Activated T-cell treated with anti-CD3 and anti-CD28 coated beads, Interleukin-2, amount 50 U/mL, for 4 hours (primary cell): ENCODE measurements at places on chromosomes 2 and 18. TPM values are rescaled to one million over a fixed set of nuclear protein-coding genes. Genes with fewer than 3 reads are reported as not detected.

DNA sequence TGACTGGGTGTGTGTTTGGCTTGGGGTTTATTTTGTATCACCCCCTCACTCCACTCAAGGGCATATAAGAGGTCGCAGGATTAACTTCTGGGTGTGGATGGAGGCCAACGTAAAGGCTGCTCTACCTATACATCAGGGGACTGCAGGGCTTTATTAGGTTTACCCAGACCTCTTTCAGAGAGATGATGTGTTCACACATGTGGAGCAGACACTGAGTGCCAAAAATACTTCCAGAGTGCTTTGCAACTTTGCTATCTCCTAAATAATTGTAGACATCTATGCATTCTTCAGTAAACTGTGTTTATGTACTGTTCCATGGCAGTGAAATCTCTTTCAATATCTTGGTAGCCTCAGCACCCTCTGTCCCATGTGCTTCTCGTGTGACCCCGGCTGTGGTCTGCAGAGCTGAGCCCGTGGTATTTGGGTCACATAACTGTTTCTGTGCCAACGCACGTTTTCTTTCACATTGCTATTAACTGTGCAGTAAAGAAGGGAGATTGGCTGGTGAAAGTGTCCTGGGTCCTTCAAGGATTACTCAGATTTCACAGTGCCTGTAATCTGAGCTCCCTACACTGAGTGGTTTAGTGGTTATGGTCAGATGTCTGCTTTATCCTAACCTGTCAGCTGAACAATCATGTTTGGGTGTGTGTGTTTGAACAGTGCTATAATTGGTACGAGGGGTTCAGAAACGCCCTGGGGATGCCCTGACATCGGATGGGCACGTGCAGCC lies 208.1 kb downstream of the VAPA start:
- no peak for DNase-seq

DNA sequence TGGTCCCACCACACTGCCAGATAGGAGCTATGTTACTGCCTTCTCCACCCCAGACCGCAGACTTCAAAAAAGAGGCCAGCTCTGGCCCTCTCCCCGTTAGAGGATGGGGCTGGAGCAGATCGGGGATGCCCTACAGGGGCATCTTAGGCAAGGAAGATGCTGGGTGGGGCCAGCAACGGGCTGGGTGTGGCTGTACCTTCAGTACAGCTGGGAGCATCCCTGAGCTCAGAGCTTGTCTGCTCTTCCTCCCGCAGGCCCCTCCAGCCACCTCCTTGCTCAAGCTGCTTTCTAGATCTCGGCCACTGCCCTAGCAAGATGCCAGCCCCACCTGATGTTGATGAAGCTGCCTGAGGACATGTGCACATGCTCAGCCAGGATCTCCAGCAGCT lies 9.8 kb downstream of the PTPRN start:
- DNase-seq, result no peak

GRCh38 chr2:134689315-134689714 lies 29.5 kb downstream of the TMEM163 start:
- DNase-seq, result no peak

The UGT1A7 gene
- not detected for total RNA-seq

The TWIST2 gene
- not detected for total RNA-seq

- DNase-seq, result no peak
These were observed 115.7 kb downstream of the CMPK2 start for GRCh38 chr2:6749962-6750361.

The FBXO36 gene
- total RNA-seq, result 0.81 TPM

GRCh38 chr18:63907664-63908063 lies at the start of gene SERPINB10:
Gene SERPINB10 (plus strand): TSS chr18:63907958. CDS start chr18:63915511, 7,553 bp downstream.
- no peak for DNase-seq

- no peak for DNase-seq
These were observed 40.4 kb upstream of the ATIC start for GRCh38 chr2:215271446-215271845.

The FAHD2B gene
- 8.5 TPM for total RNA-seq

DNA sequence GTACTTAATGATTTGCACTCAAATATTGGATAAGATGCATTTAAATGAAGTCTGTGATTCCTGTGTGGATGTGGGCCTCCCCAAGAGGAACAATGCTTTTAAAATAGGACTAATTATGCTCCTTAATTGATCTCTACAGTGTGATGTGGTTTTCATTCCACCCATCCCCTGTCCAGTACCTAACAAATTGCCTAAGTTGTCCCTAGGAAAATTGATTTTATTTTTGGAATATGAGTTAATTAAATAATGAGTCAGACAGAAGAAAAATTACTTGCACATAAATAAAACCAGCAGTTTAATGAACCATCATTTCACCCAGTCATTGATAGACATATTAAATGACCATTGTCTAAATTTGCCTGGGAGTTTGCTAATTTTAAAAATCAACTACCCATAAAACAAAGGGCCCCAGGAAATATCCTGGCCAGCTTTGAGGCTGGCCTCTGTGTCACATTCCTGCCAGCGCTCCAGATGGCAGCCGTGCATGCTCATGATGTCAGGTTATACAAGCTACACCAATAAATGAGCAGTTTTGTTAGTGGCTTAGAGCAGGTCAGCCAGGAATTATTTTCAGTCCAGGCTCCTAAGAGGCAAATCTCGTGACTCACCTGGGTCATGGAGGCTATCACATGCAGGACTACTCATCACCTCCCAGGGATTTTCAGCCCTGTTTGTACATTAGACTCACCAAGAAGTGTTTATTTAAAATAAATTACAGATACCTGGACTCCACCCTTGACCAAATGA lies 31.9 kb downstream of the ABHD3 start:
- DNase-seq, result no peak

- no peak for DNase-seq
These were observed 8.4 kb upstream of the CTLA4 start for GRCh38 chr2:203859030-203859789.

- DNase-seq, result no peak
These were observed 154.6 kb downstream of the WDSUB1 start for GRCh38 chr2:159131914-159132281.

DNA sequence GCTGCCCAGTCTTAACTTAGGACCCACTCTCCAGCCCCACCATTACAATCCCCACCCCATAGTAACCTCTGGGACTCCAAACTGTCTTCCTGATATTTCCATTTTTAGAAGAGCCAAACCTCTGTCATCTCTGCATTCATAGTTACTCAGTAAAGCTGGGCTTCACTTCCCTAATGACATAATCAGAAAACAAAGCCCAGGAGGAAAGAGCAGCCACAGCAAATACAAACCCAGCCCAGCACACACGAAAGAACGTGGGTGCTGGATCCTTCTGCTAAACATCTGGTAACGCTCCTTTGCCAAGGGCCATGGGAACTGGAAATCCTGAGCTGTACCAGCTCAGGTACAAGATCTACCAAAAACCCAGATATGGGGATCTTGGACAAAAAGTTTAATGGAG lies 36.8 kb upstream of the RIOK3 start:
- no peak for DNase-seq

The UGT1A9 gene
- not detected for total RNA-seq

The GPC1 gene
- total RNA-seq, result 6.3 TPM

The ZEB2 gene
- 35.9 TPM for total RNA-seq

DNA sequence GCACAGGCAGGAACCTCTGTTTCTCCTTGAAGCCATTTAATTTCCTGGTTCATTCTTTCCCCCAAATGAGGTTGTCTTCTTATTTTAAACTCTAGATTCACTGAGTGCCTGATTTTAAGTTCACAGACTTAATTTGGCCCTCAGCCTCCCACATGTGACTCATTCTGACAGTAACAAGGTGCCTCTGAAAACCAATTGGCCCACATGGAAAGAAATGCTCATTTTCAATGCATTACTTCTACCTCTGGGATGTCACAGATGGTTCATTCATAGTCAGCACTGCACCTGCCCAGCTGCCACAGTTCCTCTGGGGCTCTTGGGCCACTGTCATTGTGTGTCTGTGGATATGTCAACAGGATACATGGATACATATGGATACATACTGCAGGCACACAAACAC lies 140.4 kb upstream of the CAPN13 start:
- DNase-seq, result no peak

DNA sequence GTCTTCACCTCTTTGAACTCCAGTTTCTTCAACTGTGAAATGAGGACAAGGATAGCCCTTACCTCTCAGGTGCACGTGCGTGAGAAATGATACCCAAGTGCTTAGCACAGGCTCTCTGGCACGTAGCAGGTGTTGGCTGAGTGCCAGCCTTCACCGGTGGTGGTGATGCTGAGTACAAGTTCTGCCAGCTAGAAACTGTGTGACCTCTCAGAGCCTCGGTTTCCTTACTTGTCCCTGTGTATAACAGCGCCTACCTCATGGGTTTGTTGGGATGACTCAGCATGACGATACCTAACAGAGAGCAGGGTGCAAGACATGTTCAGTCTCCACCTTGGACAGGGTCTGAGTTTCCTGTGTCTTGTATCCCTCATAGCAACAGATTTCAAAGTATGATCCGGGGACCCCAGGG lies 205.1 kb downstream of the TNS1 start:
- no peak for DNase-seq

DNA sequence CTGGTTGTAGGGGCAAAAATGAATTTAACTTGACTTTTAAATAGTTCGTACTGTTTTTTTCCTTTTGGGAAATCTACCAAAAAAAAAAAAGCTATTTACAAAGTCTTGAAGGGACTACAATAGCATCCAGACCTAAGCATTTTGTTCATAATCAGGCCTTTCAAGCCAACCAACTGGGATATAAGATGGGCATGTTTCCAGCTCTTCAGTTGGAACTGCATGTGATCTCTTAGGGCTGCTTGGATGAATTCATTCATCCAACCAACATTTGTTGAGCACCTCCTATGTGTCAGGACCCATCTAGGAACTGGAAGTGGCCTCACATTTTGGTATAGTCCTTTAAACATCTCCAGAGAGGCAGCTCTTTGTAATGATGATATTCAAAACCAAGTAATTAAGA lies 98.6 kb downstream of the AAK1 start:
- DNase-seq, result no peak

DNA sequence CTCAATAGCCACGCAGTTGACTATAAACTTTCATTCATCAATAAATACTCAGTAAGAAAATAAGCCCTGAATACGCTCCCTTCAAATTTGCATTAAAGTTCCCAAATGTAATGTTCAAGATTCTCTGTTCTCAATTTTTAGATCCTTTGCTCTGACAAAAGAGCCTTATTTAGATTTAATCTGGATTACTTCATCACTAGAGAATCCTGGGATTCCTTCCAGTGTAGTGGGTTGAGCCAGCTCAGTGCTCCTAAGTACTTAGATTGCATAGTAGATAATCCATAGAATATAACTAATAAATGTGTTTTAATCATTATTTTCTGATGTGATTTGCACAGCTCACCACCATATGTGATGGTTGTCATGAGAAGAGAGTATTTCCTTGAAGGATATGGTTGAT lies 1286.2 kb downstream of the SUCLG1 start:
- no peak for DNase-seq

DNA sequence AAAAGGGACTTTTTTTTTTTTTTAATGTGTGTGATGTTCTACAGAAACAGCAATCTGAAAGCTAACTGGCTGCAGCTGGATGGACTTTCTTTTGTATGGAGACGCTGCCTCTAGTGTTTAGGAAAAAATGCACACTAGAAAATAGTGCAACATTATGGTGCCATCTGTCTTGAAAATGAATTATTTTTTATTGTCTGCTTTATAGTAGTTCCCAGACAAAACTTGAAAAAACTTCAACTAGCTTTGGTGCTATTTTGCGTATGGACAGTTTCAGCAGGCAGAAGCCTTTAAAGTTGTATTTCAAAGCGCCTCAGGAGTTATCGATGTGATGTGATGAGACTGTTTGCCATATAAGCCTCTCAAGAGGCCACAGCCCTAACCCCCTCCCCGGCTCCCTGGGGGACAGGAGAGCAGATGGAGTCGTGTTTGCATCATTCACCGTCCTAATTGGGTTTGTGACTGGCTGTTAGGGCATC lies 86.9 kb downstream of the LTBP1 start:
- DNase-seq, result no peak

GRCh38 chr2:23793476-23793875 lies 133.4 kb downstream of the ATAD2B start:
- no peak for DNase-seq

The PGAP1 gene
- total RNA-seq, result 7.5 TPM

- no peak for DNase-seq
These were observed 286.2 kb upstream of the EPAS1 start for GRCh38 chr2:46010925-46011490.

GRCh38 chr2:177076636-177077179 lies 135.9 kb upstream of the HNRNPA3 start:
- DNase-seq, result no peak

GRCh38 chr2:17709897-17710296 lies 43.7 kb downstream of the SMC6 start:
- DNase-seq, result no peak

The MAP3K19 gene
- not detected for total RNA-seq
